Esophagus (tissue), 2 donors: ENCODE measurements at places on chromosomes 7 and 10. TPM values are rescaled to one million over a fixed set of nuclear protein-coding genes. Genes with fewer than 3 reads are reported as not detected.

TRPV5 gene
- not detected for polyA plus RNA-seq

PAXIP1 gene
- 5.2 TPM for polyA plus RNA-seq

OGDH gene
- polyA plus RNA-seq = 25.8 TPM

DGKI gene
- 0.09 TPM for polyA plus RNA-seq

DYNC1I1 gene
- 0.20 TPM for polyA plus RNA-seq

LRGUK gene
- 0.14 TPM for polyA plus RNA-seq
